ENCODE measurements at places on chromosomes 6 and 20. TPM values are rescaled to one million over a fixed set of nuclear protein-coding genes. Genes with fewer than 3 reads are reported as not detected.

GRCh38 chr6:14082771-14083170, 34.8 kb upstream of the CD83 start:
- DNase-seq: no peak

- no peak for DNase-seq
These were observed 102.2 kb upstream of the KCNG1 start for GRCh38 chr20:51125105-51125504.

- DNase-seq: peak; percentile 72
These were observed 222.8 kb downstream of the KIF16B start for GRCh38 chr20:16350465-16350864.

GRCh38 chr6:54366667-54367327, 58.6 kb downstream of the TINAG start:
- DNase-seq: peak; percentile 79

DNA sequence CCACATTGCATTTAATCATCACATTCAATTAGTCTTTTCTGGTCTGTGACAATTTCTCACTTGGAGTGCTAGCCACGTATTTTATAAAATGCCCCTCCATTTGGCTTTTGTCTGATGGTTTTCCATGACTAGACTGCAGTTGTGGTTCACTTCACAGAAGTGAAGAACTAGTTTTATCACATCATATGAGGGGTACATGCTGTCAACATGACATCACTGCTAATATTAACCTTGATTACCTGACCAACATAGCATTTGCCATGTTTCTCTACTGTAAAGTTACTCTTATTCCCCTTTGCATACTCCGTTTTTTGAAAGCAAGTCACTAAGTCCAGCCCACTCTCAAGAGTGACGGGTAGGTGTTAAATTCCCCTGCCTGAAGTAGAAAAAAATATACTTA, 48.0 kb upstream of the COL10A1 start:
- no peak for DNase-seq

- DNase-seq: no peak
These were observed 88.3 kb upstream of the PRND start for GRCh38 chr20:4633379-4633778.

- no peak for DNase-seq
These were observed 52.2 kb upstream of the CCDC167 start for GRCh38 chr6:37551867-37552266.

DNA sequence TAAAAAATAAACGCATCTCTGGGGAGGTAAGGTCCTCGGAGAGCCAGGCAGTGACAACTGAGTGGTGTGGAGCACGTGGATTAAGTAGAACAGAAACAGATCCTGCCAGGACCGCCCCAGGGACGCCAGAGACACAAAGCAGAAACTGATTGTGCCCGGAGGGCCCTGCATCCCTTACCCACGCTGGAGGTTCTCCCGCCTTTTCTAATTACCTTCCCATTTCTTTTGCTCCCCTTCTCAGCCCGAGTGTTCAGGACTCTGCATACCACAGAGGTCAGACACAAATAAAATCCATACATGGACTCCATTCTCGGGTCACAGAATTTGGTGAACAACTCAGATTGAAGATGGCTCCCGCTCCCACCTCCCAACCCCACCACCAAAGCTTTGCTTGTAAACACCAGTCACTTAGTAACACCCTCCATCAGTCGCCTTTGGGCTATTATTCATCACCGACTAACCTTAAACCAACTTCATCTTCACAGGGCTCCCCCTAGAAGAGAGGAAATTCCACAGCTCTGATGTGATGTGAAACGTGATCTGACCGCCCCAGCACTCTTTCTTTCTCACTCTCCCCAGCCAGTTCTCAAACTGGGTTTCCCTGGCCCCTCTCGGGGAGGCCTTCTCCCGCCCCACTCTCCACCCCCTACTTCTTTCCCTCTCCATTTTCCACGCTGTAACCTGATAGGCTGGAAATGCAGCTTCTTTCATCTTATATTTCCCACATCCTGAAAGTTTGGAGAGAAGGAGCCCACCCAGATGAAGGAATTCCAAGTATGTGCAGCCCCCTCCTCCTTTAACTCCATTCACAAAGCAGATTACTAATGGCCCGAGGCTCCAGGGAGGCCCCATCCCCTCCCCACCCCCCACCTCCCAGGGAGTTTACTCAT, 32.5 kb upstream of the PIM1 start:
- DNase-seq: peak; percentile 99

The C4A gene
- 1.7 TPM for total RNA-seq

The ADTRP gene
- total RNA-seq: 3.1 TPM

The RIMS1 gene
- not detected for total RNA-seq

The PTPRA gene
- 36.5 TPM for total RNA-seq

The TFAP2B gene
- total RNA-seq: 0.92 TPM
